ENCODE measurements at places on chromosomes 12 and 14.

DNA sequence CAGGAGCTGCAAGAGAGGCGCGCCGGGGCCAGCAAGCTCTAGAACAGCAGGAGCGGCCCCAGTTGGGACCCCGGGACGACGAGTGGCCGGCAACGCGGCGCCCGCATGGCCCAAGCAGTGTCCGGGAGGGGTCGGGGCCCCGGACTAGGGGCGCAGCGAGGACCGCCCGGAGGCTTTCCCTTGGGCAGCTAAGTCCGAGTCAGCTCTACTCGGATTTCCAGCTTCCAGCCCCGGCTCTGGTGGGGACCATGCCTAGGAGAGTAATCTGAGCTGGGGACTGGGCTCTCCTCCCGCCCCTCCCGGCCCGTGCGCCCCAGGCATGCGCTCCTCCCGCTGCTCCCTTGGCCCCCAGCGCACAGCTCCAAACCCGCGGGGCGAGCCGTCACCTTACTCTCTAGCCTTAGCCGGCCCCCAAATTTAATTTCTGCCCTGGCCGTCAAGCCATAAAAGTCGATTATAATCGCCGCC is 41.6 kb upstream of the CAPRIN2 start:
- DNase-seq = no peak

- DNase-seq = no peak
These were observed 826 bp upstream of the HOXC6 start for GRCh38 chr12:54027442-54027786.

GRCh38 chr14:75452324-75452723 is 24.5 kb downstream of the JDP2 start:
- no peak for DNase-seq

DNA sequence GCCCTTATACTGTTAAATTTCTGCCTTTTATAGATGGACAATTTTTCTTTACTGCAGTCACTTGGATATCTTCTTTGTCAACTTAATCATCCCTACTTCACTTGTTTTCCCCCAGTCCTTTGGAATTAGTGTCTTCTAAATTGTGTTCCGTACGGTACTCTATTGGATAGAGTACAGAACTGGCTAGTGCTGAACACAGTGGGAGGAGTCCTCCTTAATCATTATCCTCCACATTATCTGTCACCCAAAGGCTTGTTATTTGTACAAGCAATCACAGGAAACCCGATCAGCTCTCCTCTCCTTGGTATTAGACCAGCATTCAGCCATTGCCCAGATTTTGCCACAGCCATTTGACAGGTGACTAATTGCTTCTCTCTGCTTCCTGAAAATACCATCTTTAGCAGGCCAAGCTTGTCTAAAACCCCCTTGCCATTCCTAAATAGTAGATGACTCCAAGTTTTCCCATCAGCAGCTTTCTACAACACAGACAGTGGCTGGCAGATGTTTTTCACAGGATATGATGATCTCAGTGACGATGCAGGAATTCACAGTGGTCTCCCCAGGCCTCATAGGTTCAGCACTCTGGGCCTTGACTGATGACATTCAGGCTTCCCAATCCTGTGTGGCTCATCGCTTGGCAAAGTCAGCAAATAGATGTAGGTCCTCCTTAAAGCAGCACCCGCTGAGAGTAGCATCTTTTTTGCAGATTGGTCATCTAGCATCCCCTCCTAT is 216.0 kb upstream of the RGS6 start:
- no peak for DNase-seq

- no peak for DNase-seq
These were observed 67.7 kb downstream of the NT5DC3 start for GRCh38 chr12:103773109-103773910.

DNA sequence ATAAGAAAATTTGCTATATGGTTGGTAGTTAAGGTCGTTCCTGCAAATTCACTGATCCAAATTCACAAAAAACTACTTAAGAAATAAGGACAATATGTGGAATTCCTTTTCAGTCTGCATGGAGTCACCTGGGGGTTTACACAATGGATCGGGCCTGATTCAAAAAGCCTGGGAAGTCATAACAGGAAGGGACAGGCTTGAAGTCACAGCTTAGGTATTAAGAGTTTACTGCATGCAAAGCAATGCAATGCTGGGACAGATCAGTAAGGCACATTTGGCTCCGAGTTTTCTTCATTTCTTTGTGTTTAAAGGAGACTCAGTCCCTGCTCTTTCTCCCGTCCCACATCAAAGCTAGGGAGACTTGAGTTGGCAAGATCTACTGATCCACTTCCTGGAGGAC is 153.3 kb downstream of the NTF3 start:
- DNase-seq = no peak

GRCh38 chr14:70283156-70283555 is 76.3 kb downstream of the COX16 start:
- no peak for DNase-seq

GRCh38 chr12:119384340-119384739 is 49.8 kb downstream of the CCDC60 start:
- DNase-seq = no peak

GRCh38 chr12:108548954-108549521 is 11.9 kb downstream of the SART3 start:
- DNase-seq = no peak

GRCh38 chr12:132014092-132014914 is 64.6 kb downstream of the EP400 start:
- no peak for DNase-seq

DNA sequence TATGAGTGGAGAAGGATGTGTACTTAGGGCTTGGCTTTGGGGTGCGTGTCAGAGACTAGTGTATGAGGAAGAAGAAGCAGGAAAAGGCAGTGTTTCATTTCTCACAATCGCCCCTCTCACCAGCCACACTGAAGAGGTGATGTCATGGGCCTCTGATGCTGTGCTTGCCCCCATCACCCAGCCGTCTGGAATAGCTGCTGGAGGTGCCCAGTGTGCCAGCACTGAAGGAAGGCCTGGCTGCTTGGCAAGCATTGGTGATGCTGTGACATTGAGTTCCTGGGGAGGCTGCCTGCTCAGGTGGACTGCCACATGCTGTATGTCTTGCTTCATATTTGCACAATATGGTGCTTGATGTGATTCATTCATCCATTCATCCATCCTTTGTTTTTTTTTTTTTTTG is 56.2 kb downstream of the CRADD start:
- DNase-seq = no peak

DNA sequence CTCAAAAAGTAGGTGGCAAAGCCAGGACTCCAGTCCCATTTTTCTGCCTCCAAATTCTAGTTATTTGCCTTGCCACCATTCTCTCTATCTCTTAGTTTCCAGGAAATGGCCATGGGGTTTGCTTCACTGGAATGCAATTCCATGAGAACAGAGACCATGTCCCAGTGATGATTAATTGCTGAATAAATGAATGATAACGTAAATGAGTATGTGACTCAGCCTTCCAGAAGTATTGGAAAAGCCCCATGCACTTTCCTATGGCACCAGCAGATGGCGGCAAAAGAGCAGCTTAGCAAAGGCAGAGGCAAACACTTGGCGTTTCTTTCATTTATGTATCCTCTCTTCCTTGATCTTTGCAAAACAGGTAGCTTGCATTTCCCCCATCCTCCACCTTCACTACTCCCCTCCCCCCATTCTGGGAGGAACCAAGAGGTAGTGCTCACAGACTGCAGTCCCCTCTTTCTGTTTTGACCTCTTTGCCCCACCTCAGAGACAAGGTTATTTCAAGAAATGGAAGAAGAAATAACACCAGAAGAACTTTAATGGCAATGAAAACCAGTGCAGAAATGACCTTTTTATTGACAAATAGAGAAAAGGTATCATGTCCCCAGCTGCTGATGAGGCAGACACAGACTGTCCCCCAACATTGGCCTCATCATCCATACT is 21.3 kb downstream of the TBX3 start:
- DNase-seq = peak; percentile 69

GRCh38 chr12:23006413-23006812 is 381.4 kb downstream of the ETNK1 start:
- DNase-seq = no peak

DNA sequence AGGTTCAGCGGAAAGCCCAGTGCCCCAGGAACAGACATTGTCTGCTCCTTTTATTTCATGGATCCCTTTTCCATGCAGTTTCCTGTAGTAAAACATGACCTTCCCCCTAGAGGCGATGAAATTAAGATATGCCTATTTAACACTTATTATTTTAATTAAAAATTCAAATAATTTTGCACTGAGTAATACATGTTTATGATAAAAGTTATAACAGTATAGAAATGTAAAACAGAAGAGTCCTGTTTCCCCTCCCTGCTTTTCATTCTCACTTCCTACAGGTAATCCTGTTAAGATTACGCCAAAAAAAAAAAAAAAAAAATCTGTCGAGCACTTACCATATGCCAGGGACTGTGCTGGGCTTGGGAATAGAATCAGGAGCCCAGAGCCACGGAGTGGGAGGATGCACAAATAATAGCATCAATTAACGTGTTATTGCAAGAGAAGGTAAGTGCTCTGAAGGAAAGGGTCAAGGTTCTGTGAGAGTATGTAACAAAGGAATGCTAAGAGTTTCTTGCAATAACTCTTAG is 830 bp upstream of the LPCAT3 start:
- no peak for DNase-seq

DNA sequence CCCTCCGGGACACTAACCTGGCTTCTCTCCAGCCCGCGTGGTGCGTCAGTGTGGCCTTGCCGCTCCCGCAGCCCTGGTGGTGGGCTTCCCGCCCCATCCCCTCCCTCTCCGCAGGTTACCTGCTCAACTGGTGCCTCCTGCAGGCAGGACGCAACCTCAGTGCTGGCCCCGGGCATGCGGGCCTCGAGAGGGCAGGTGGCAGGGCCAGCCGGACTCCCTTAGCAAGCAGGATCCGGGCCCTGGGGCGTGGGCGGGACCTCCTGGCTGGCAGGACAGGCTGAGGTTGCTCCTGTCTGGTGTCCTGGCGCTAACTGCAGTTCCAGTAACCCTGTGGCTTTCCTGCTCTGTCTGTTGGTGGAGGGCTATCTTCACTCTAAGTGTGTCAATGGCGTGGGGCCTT is 8.6 kb upstream of the ADSS1 start:
- DNase-seq = no peak

GRCh38 chr12:106269150-106269771 is 21.4 kb upstream of the CKAP4 start:
- DNase-seq = no peak

GRCh38 chr12:41248391-41248790 is 60.3 kb downstream of the PDZRN4 start:
- no peak for DNase-seq

DNA sequence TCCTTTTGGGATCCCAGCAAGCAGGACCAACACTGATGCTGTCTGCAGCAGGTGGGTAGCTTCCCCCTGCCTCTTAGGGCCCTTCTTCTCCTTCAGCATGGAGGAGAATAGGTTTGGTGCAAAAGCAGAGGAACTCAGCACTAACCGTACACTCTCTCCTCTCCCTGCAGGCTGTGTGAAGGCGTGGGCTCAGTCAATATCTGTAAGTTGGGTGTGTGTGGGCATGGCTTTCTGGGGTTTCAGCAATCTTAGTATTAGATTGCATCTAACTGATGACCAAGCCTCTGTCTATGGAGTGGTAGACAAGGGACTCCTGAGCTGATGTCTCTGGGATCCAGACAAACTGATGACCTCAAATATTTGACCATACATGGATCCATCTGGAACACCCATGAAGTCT is 14.3 kb downstream of the KRT85 start:
- DNase-seq = no peak

- DNase-seq = no peak
These were observed 44.8 kb upstream of the TMPO start for GRCh38 chr12:98470469-98471082.

GRCh38 chr14:103136388-103137271 is 13.4 kb downstream of the TNFAIP2 start:
- DNase-seq = no peak

DNA sequence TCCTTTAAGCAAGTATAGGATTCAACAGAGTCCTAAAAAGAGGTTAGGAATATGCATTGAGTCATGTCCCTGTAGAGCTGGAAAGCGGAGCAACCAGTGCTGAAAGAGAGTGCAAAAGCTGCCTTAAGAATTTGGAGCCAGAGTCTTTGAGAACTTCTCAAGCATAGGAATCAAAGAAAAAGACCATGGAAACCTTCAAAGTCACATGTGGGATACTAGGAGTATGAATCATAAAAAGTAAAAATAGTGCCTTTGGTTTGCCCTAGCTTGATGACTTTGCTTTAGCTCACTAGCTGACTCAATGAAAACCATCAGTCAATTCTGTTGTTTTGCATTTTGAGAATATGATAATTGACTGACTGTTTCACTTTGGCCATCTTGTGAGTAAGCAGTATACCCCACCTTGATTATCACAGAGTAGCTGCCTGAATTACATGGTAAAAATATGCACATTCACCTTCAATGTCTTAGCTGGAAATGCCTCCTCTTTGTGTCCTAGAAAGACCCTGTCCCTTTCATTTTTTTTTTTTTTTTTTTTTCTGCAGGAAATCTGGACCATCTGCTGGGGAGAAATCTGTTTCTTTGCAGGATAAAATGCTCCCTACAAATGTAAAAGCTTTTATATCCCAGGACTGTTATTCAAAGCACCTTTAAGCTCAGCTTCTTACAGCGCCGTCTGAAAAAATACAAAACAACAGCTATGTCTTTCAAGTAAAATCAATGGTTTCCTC is 248.6 kb upstream of the KRR1 start:
- DNase-seq = peak; percentile 33

GRCh38 chr12:38480594-38480993 is 164.0 kb downstream of the ALG10B start:
- no peak for DNase-seq

DNA sequence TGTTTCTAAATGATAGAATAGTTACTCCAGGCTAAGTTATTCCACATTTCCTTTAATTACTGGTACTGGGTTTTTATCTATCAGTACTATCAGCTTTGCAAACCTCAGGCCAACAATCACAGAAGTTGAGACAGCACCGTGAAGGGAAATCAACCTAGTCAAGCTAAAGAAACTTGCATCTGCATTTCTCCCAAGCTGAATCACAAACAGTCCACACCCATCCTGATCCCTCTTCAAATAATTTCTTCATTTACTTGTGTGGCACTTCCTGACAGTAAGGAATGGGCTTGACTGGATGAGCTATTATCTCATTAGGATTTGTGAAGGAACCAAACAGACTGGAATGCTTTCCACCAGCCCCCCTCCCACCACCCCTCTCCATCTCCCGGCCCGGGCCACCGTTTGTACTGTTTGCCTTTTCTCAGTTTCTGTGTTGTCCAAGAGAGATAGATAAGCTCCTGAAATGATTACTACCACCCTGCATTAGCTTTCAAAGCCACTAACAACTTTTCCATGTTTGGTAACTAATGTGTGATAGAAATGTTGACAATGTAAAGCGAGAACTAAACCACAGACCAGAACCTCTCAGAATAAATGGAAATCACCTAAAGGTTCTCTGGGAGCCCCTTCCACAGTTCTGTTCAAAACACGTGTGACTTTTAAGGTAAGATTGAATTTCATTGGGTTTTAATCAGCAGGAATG is 236.3 kb downstream of the SLC25A21 start:
- DNase-seq = no peak

GRCh38 chr14:51978681-51979085 is 10.7 kb upstream of the RTRAF start:
- no peak for DNase-seq

GRCh38 chr14:74015963-74016362 is 3.1 kb downstream of the ENTPD5 start:
- no peak for DNase-seq

GRCh38 chr14:33504246-33505099 is 446.4 kb downstream of the EGLN3 start:
- no peak for DNase-seq

- no peak for DNase-seq
These were observed 56.6 kb downstream of the TTC9 start for GRCh38 chr14:70698288-70698687.

Data from activated CD4-positive, alpha-beta T cell treated with anti-CD3 and anti-CD28 coated beads, Interleukin-2, Interleukin-4, amounts not matched to agents 100 ng/mL and 50 ng/mL, durations not matched to agents 16 hours and 8 hours (primary cell).